ENCODE measurements at places on chromosomes 7 and 10. TPM values are rescaled to one million over a fixed set of nuclear protein-coding genes. Genes with fewer than 3 reads are reported as not detected.

- H3K36me3 ChIP-seq = no peaks in the 10 kb centered on the region
- H3K4me1 ChIP-seq = no peaks in the 10 kb centered on the region
- no peaks in the 10 kb centered on the region for H3K27me3 ChIP-seq
- H3K4me3 ChIP-seq = no peak overlapping the region
- DNase-seq = no peak
Observed at GRCh38 chr10:115854740-115855435, 418.1 kb downstream of the GFRA1 start.

The VWDE gene
- 0.21 TPM for total RNA-seq

DNA sequence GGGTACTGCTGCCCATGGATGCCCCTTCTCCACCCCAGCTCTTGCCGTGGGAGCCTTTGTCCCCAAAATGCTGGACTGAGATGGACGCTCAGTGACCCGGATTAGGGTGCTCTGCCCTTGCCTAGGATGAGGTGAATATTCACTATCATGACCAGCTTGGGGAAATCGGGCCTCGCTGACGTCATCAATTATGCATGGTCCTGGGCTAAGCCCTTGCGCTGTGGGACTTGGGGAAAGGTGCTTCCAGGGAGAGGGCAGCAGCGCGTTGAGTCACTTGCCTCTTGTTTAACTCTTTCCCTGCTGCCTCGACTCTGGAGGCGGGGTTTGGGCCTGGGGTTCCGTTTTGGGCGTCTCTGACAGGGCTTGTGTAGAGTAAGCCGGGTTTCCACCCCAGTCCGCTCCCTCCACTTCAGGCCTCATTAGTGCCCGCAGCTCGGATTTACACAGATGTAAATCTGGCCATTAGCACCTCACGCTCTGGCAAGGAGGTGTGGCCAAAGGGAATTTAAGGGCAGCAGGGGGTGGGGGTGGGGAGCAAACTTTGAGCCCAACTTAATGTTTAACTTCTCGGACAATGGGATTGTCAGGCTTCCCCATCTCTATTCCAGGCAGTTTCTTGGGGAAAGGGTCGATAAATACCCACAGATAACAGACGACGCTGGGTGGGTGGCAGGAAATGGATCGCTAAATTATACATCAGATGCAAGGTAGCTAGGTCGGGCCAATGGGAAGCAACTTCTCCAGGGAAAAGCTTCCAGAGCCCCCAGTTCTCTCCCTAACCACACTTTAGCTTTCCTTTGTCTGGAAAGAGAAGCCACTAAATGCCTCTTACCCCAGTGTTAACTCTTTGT is 51.3 kb upstream of the TCF7L2 start:
- no peak overlapping the region for H3K27ac ChIP-seq
- H3K4me1 ChIP-seq = no peaks in the 10 kb centered on the region
- peak; percentile 44 for DNase-seq
- no peak overlapping the region for H3K4me3 ChIP-seq

DNA sequence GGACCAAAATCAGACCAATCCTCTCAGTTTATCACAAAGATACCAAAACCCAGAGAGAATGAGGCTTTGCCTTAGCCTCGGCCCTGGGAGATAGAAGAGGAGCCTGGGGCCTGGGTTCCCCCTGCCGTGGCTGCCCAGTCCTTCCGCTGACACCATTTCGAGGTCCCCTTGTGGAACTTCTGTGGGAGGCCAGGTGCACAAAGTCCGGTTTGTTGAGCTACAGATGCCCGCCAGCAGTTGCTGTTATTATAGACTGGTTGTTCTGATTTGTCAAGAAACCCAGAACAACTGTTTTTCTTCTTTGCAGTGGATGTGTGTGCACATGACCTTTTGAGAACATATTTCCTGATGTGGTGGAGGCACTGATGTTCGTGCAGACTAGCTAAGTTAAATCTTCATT is 47.6 kb downstream of the CUX1 start:
- H3K27ac ChIP-seq = no peak overlapping the region
- H3K4me3 ChIP-seq = no peak overlapping the region
- H3K4me1 ChIP-seq = peaks cover 7% of the 10 kb centered on the region
- DNase-seq = no peak

DNA sequence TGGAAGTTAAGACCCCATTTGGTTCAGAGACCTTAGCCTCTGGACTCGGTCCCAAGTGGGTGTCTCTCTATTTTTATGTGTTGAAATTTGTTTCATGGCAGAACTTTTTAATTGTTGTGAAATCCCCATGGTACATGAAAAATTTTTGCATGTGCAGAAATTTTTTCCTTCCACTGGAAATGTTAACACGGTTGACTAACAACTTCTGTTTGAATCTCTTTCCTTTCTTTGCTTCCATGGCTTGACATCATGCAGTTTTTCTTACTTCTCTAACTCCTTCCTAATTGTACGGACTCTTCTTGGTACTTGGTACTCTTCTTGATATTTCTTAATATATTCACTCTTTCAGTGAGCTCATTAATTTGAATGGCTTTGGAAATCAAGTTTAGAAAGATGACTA is 18.3 kb downstream of the MDFIC start:
- H3K36me3 ChIP-seq = peaks cover 2% of the 10 kb centered on the region
- H3K27ac ChIP-seq = no peak overlapping the region
- DNase-seq = no peak
- no peaks in the 10 kb centered on the region for H3K27me3 ChIP-seq
- H3K4me1 ChIP-seq = peaks cover 4% of the 10 kb centered on the region

The PNLIP gene
- total RNA-seq = 2.7 TPM

DNA sequence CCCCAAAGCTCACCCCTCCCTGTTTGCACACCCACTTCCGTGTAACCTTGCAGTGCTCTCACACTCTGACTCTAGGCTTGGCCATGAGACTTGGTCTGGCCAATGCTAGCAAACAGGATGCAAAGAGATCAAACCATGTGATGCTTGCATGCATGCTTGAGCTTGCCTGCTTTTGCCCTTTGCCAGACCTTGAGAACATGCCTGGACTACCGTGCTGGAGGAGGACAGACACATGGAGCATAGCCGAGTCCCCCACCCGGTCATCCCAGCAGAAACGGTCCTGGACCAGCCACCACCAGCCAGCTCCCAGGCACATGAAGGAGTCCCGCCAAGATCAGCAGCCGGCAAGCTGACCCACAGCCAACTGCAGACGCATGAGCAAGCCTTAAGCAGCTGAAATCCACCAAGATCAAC is 23.4 kb downstream of the PYROXD2 start:
- no peaks in the 10 kb centered on the region for H3K27me3 ChIP-seq
- no peak overlapping the region for H3K27ac ChIP-seq
- no peaks in the 10 kb centered on the region for H3K36me3 ChIP-seq
- H3K4me1 ChIP-seq = no peaks in the 10 kb centered on the region
- peak; percentile 81 for DNase-seq
- H3K4me3 ChIP-seq = no peak overlapping the region

DNA sequence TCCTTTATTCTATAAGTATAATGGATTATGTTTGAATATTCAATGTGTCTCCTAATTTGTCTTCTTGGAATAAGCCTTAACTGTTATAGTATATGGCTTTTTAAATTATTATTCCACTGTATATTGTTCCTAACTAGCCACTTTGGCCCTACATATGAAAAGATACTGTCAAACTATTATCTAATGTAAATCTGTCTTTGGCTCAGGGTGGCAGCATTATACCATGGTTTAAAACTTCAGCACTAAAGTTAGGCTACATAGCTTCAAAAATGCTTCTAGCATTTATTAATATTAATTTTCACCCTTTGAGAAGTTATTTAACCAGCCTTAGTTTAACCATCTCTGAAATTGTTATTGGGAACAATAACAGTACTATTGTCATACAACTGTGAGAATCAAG is 543.1 kb upstream of the MBL2 start:
- no peaks in the 10 kb centered on the region for H3K4me1 ChIP-seq
- H3K36me3 ChIP-seq = no peaks in the 10 kb centered on the region
- H3K27ac ChIP-seq = no peak overlapping the region

DNA sequence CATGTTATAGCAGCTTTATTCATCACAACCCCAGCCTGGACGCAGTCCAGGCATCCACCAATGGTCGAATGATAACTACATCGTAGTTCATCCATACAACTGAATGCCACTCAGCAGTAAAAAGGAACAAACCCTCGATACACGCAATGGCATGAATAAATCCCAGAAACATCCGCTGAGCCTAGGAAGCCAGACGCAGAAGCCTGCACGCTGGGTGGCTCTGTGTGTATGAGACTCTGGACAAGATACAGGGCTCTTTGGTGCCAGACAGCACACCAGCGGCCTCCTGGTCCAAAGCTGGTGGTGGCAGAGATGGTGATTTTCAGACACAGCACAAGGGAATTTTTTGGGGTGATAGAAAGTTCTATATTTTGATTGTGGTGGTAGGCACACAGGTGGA is 10.0 kb upstream of the CRYGN start:
- no peak overlapping the region for H3K4me3 ChIP-seq
- H3K4me1 ChIP-seq = no peaks in the 10 kb centered on the region
- no peaks in the 10 kb centered on the region for H3K27me3 ChIP-seq
- H3K36me3 ChIP-seq = no peaks in the 10 kb centered on the region
- DNase-seq = no peak
- no peak overlapping the region for H3K27ac ChIP-seq

DNA sequence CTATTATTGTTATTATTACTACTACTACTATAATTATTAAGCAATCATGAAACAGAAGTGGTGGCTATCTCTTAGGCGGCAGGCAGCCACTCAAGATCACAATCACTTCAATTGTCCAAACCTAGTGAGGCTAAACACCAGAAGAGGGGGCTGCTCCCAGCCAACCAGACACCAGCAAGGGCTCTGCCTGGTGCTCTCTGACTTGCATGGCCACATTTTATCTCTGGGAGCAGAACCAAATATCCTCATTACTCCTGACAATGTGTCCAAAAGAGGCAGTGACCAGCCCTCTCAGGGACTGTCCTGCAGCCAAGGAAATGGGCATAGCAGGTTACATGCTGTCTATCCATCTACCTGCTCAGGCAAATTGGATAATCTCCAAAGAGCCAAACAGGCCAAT is 187.4 kb upstream of the PDE1C start:
- no peak overlapping the region for H3K27ac ChIP-seq
- H3K4me3 ChIP-seq = no peak overlapping the region

The PIK3AP1 gene
- 10.1 TPM for total RNA-seq

DNA sequence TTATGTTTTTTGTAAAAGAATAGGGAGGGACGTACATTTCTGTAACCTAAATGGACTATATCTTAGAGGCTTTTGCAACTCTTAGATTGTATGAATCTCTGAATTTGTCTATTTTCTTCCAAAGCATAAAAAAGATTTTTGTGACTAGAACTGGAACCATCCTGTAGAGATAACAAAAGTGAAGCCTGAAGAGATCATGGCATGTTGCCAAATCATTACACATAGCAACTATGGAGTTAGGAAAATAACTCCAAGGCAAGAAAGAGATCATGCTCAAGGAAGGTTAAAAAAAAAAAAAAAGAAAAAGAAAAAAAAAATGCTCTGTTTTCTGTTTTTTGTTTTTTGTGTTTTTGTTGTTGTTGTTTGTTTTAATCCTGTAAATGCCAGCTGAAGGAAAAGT is 567.7 kb upstream of the ZWINT start:
- no peak overlapping the region for H3K27ac ChIP-seq
- no peaks in the 10 kb centered on the region for H3K4me1 ChIP-seq

- no peak for DNase-seq
- peaks cover 3% of the 10 kb centered on the region for H3K36me3 ChIP-seq
- peak overlapping the region; percentile 93 for H3K4me3 ChIP-seq
- H3K27ac ChIP-seq = no peak overlapping the region
Observed at GRCh38 chr7:155643804-155644177, 670 bp upstream of the RBM33 start.

DNA sequence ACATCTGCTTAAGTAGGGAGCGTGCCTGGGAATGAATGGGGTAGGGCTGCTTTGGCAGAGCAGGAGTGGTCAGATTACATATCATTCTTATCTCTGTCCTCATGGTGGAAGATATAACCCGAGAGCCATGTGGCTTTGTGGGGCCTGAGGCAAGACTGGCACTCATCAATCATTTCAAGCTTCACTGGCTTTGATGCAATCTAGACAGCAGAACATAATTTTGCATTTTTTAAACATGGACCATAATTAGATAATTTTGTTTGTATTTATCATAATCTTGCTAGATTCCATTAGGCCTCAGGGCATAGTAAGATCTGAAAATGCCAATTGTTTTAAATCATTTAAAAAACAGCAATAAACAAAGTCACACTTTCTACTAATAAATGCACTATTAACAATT is 480.3 kb downstream of the NXPH1 start:
- H3K4me1 ChIP-seq = no peaks in the 10 kb centered on the region
- no peak overlapping the region for H3K27ac ChIP-seq
- no peaks in the 10 kb centered on the region for H3K27me3 ChIP-seq
- H3K4me3 ChIP-seq = no peak overlapping the region

DNA sequence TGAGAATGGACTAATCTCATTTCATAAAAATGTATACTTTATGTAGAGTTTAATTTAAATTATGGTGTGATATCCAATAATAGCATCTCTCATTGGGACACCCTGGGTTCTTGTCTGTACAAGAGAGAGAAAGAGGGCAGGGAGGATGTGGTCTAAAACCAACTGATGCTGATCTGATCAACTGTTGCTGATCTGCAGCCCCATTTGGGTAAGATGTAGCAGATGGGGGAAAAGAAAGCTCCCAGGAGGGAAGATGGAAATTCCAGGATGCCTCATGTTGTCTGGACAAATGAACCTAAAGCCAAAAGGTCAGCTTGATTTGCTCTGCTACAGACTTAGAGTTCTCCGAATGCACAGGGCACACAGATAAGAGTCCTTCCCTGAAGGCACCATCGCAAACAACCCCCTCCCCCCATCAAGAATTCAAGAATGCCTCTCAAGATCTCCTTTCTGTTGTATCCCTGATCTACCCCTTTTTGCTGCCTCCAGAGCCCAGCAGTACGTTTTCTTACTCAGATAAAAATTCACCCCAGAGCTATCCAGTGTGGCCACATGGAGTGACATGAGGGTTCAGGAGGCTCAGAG is 171.4 kb upstream of the INHBA start:
- H3K4me3 ChIP-seq = no peak overlapping the region
- H3K27ac ChIP-seq = no peak overlapping the region
- no peaks in the 10 kb centered on the region for H3K36me3 ChIP-seq
- no peaks in the 10 kb centered on the region for H3K27me3 ChIP-seq
- no peak for DNase-seq

GRCh38 chr7:38102507-38102906 is 75.5 kb upstream of the STARD3NL start:
- no peaks in the 10 kb centered on the region for H3K36me3 ChIP-seq
- no peak overlapping the region for H3K27ac ChIP-seq
- no peaks in the 10 kb centered on the region for H3K27me3 ChIP-seq
- no peaks in the 10 kb centered on the region for H3K4me1 ChIP-seq
- no peak for DNase-seq

The HYAL4 gene
- total RNA-seq = not detected

The C7orf57 gene
- total RNA-seq = not detected

- H3K36me3 ChIP-seq = peaks cover under 1% of the 10 kb centered on the region
- no peaks in the 10 kb centered on the region for H3K4me1 ChIP-seq
- H3K27me3 ChIP-seq = no peaks in the 10 kb centered on the region
- no peak for DNase-seq
- H3K4me3 ChIP-seq = no peak overlapping the region
Observed at GRCh38 chr10:360653-361052, 225.4 kb downstream of the ZMYND11 start.

GRCh38 chr7:42071372-42072261 is 165.4 kb downstream of the GLI3 start:
- H3K4me3 ChIP-seq = no peak overlapping the region
- no peak overlapping the region for H3K27ac ChIP-seq
- H3K4me1 ChIP-seq = no peaks in the 10 kb centered on the region
- no peaks in the 10 kb centered on the region for H3K36me3 ChIP-seq

All from aorta (tissue), 5 donors.